Lower lobe of right lung (tissue), 2 donors: ENCODE measurements at places on chromosomes 4 and X. TPM values are rescaled to one million over a fixed set of nuclear protein-coding genes. Genes with fewer than 3 reads are reported as not detected.

- DNase-seq = no peak
These were observed 9.0 kb upstream of the INTU start for GRCh38 chr4:127623797-127624083.

RBM47 gene
- total RNA-seq = 108 TPM

DNA sequence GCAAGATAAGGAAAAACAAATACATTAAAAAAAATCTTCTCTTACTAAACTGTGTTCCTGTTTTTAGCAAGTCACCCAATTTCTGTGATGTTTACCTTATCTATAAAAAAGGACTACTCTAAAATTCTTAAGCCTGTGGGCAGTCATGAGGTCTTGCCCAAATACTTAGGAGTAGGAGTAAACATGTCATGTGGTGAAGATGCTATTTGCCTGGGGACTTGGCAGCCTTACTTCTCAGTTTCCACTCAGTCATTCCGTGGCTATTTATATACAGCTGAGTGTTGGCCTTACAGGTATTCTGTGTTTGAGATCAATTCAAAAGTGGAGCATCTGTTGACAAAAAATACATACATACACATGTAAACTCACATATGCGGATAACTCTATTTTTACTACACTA lies 89.9 kb upstream of the TLR2 start:
- DNase-seq = no peak

FAM47E gene
- total RNA-seq = 6.4 TPM

NXF2B gene
- 1.0 TPM for total RNA-seq

HSFX1 gene
- 2.2 TPM for total RNA-seq

GRCh38 chr4:48193921-48194468 lies 59.9 kb upstream of the TXK start:
- DNase-seq = no peak

- DNase-seq = no peak
These were observed 101.9 kb downstream of the QRFPR start for GRCh38 chr4:121278811-121279368.

MAGEB1 gene
- not detected for total RNA-seq

HADH gene
- total RNA-seq = 48.2 TPM

DNA sequence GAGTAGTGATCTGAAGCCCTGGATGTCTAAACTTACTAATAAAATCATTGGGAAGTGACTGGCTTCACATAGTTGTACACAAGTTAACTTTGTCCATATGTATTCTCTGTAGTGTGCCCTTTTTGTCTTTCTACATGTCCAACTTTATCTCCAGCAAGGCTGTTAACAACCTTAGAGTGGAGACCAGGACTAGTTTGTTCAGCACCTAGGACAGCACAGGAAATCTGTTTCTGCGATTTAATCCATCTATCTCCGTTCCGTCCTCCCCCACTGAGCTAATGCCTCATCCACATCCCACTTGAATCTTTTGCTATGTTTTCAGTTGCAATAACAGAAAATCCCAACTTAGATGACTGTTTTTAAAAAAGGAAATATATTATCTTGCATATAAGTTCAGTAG lies 3.4 kb upstream of the ARR3 start:
- DNase-seq = no peak

DNAAF6 gene
- total RNA-seq = 2.0 TPM

GRCh38 chrX:115900425-115900824 lies 270.1 kb upstream of the AGTR2 start:
- no peak for DNase-seq

- no peak for DNase-seq
These were observed 568.8 kb downstream of the GRID2 start for GRCh38 chr4:92872604-92873003.

DNA sequence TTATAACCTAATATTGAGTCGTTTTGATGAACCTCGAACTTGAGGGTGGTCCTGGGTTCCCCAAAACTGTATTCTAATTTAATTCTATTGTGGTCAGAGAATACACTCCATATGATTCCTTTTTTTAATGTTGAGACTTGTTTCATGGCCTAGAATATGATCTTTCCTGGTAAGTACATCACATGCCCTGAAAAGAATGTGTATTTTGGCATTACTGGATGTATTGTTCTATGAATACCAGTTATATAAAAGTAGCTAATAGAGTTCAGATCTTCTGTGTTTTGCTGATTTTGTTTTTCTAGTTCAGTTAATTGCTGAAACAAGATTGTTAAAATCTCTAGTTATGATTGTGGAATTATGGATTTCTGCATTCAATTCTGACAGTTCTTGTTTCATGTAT lies 18.8 kb downstream of the PRRG1 start:
- no peak for DNase-seq

GPAT3 gene
- 5.9 TPM for total RNA-seq

GRCh38 chrX:115367455-115367854 lies 77.9 kb downstream of the LUZP4 start:
- DNase-seq = no peak

DCAF8L2 gene
- not detected for total RNA-seq

DNA sequence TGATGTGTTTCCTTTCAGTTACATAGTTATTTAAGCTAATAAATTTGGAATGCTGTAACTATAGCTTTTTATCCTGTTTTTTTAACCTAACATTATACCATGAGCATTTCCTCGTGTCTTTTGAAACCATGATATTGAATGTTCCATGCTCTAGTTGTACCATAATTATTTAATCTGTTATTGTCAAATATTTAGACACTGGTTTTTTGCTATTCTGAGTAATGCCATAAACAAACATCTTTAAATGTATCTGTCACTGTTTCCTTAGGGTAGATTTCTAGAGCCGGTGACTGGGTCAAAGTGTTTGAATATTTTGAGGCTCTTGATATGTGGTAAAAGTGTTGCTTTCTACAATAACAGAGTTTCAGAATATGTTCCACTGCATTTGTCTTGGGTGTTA lies 5.4 kb downstream of the IGBP1 start:
- DNase-seq = no peak

DNA sequence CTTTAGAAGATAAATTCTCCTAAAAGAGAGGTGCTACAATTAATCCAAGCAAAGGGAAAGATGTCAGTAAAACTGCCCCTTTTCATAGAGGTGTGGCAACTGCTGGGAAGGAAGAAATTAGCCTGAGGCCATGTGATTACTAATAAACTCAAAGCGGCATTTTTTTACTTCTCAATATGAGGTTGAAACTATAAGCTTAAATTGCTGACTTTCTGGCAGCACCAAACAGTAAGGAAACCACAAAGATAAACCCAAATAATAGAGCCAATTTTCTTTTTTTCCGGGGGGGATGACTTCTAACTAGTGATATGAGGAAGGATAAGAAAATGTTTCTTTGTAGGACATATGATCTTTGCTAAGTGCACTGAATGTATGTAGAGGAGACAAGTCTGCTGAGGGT lies 30.9 kb downstream of the AR start:
- DNase-seq = no peak

DNA sequence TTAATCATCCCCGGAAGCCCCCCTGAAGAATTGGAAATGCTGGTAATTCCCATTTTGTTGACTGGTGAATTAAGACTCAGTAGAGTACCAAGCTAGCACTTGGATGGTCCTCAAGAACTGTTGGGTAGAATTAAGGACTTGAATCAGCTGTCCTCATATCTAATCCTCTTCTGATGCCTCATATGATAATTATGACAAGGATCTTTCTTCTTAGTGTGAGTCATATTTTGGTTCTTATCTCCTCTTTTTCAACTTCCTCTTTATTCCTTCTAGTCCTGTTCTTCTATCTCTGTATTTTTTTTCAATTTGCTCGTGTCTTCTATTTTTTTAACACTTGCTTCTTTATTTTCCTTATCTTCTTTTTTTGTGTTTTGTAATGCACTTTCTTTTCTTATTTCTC lies 206.3 kb upstream of the ANXA3 start:
- DNase-seq = no peak

GRCh38 chrX:152202886-152203285 lies 64.5 kb upstream of the MAGEA10 start:
- DNase-seq = no peak

- peak; percentile 63 for DNase-seq
These were observed 111.7 kb downstream of the PTTG2 start for GRCh38 chr4:38071801-38072431.

GRCh38 chr4:38328989-38329729 lies 334.8 kb upstream of the KLF3 start:
- no peak for DNase-seq

DNA sequence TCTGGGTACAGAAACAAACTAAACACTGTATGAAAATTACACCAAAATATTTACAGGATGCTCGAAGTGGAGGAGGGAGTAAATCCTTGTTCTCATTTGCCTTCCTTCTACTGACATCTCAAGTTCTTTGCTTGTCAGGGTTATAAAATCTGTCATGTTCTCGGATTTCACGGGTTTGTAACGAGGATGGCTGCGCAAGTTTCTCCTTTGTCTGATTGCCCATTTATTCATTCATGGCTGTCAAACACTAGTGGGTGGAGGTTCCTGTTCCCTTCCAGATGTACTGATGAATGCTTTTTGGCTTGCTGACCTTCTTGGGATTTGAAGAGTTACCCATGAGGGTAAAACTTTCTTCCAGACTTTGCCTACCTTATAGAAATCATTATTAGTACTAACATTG lies 206.9 kb downstream of the SPCS3 start:
- no peak for DNase-seq

DNA sequence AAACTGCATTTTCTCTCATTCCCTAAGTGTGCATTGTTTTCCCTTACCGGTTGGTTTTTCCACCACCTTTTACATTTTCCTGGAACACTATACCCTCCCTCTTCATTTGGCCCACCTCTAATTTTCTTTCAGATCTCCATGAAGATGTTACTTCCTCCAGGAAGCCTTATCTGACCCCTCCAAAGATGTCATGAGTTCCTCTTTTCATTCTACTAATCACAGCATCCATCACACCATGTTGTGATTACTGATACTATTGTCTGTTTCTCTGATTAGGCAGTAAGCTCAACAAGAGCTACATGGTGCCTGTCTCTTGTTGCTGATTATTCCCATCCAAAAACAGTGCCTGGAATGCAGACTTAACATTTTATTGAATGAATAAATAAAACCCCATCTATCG lies 2.9 kb upstream of the AFP start:
- DNase-seq = no peak

DNA sequence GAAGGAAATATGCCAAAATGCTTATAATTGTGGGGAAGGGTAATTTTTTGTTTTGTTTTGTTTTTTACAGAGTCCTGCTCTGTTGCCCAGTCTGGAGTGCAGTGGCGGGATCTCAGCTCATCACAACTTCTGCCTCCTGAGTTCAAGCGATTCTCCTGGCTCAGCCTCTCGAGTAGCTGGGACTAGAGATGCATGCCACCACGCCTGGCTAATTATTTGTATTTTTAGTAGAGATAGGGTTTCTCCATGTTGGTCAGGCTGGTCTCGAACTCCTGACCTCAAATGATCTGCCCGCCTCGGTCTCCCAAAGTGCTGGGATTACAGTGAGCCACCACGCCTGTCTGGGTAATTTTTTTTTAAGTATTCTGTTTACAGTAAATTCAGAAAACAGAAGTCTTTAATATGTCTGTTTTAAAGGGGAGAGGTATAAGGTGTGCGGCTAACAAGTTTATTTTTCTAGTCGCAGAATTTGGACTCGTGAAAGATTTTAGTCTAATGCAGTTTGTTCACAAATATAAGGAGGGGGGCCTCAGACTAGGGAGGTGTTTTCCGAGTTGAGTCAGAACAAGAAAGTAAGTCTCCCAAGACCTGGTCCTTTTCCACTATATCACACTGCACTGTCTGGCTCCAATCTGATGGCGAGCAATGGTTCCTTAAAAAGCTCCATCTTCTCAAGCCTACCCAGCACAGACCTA lies 1.5 kb downstream of the ACSL1 start:
- DNase-seq = no peak

DNA sequence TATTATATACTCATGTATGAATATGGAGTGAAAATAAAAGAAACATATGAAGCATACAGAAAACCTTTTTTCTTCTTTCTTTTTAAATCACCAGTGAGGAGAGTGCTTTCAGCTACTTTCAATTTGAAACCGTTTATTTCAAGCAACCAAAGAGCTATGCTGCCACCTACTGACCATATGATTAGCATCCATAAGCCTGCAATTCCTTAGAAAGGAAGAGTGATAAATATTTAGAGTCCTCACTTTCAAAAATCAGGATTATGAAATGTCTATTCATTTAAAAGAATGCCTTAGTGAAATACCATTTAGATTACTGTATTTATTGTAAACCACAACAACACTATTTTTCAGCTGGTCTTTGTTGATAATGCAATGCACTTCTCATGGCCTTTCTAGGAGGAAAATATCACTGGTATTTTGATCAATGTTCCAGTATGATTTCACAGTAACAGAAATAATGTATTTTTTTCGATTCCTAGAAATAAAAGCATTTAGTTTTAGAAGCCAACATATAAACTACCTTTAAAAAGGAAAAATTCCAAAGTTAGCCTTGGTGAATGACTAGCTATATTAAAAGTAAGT lies 667.6 kb downstream of the PCDH18 start:
- DNase-seq = no peak

DNA sequence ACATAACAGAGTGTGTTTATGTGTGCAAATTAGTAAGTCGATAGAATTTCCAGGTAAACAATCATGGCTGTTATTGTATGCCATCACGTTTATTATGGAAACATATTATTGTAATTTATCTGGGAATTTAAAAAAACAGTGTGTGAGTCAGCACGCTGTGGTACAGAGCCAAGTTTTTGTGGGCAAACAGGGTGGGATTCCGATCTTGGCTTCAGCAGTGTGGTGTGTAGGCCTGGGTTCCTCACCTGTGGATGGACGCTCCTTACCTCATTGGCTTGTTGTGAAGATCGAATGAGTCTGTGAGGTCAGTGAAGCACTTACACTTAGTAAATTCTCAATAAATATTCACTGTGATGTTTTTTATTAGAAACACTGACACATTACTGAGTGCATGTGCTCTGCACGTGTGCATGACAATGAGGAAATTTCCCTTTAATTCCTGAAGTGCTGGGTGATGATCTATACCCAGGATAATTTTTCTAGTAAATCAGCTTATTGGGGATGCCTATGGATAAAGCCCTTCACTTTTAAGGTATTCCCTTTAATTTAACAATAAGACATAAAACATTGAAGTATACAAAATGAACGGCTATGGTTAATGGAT lies 36.4 kb downstream of the SLIT2 start:
- DNase-seq = no peak

F8A2 gene
- total RNA-seq = not detected

ASB12 gene
- total RNA-seq = not detected

DNA sequence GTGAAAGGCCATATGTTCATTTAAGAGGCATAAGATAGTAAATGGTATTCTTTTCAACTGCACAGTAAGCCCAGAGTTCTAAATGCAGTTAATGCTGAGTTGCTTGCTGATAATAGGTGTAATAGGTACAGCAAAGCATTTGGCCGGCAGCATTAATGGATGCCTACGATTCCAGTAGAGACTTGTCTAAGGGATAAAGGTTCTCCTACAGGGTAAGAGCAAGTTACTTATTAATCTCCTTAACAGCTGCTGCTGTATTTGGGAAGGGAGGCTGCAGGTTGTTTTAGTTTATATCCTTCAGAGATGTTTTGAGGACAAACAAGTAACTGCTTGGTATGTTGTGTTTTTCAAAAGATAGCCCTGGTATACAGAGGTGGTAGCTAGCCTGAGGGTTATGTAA lies 16.8 kb downstream of the TSPAN7 start:
- DNase-seq = no peak
